ENCODE measurements at places on chromosomes 12 and 14. TPM values are rescaled to one million over a fixed set of nuclear protein-coding genes. Genes with fewer than 3 reads are reported as not detected.

DNA sequence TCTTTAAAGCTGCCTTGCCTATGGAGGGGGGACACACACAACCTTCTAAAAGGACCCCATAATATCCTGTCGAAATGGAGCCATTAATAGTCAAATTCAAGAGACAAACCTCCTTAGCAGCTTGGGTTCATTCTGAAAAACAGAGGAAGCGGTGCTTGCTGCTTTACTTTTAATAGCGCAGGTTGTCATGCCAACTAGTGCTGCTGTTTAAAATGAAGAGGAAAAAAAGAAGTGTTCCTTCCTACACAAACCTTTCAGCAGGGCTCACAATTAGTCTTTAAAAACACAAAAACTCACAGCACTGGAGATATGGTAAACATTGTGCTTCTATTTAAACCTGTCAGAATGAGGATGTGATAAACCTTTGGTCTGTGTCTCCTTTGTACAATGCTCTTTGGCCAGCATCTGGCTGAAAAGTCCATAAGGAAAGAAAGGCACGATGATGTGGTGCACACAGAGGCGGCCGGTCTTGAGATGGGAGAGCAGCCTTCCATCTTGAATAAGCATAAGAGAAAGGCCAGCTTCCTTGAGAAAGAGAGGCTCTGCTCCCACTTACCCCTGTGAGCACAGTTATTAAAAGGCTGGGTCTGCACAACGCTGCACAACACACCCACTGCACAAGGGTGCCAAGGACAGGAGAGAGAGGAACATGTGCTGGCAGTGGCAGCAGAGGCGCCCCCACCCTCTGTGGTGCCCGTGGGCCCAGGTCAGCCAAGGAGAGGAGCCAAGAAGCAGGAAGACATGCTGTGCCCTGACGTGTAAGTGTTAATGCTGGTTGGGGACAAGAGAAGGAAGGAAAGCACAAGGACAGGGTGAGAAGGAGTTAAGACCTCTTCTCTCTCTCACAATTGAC is 144.6 kb downstream of the TTC7B start:
- no peak for DNase-seq

The TPH2 gene
- total RNA-seq = not detected

DNA sequence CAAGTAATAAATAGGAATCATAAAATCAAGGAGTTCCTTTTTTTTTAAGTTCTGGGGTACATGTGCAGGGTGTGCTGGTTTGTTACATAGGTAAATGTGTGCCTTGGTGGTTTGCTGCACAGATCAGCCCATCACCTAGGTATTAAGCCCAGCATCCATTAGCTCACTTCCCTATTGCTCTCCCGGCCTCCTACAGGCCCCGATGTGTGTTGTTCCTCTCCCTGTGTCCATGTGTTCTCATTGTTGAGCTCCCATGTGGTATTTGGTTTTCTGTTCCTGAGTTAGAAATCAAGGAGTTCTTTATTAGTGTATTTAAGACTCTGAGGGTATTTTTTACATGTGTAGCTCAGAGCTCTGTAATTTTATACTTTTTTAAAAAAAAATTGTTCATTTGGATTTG is 86.0 kb downstream of the SCFD1 start:
- no peak for DNase-seq

DNA sequence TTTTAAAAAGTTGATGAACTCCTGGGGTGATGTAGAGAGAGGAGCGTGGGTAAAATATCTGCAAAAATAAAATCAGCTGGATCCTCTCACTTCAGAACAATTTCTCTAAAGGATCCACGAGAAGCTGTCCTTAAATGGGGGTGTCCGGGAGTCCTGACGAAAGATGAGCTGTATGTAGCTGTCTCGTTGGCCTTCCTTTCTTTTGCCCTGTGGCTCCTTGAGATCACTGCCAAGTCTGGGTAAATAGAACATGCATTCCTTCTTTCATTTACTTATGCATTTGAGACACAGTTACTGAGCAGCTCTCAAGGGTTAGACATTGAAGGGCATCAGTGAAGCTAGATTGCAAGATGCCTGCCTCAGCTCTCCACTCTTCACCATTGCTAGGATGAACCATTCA is 35.2 kb upstream of the TXNRD1 start:
- DNase-seq = no peak

DNA sequence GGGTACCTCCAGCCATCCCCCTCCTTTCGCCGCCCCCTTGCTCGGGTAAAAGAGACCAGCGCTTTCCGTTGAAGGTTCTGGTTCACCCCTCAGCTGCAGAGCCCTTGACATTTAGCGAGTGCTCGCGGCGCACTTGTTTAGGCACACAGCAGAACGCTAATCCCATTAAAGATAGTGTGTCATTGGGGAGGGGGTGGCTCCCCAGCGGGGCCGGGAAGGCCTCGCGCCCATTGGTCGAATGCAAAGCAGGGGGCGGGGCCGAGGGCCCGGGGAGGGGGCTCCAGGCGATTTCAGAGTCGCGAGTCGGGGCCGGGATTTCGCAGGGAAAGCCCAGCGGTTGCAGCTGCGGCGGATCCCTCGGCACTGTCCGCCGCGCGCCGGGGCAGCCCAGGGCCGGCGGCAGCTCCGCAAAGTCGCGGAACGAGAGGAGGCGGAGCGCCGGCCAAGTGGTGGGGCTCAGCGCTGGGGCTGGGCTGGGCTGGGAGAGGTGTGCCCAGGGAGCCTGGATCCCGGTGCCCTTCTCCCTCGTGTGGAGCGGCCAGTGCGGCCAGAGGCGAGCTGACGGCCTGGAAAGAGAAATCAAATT is 122.9 kb downstream of the TSPAN9 start:
- no peak for DNase-seq

GRCh38 chr12:51186465-51187085 is 13.6 kb upstream of the TFCP2 start:
- DNase-seq = no peak

The PMCH gene
- total RNA-seq = not detected

DNA sequence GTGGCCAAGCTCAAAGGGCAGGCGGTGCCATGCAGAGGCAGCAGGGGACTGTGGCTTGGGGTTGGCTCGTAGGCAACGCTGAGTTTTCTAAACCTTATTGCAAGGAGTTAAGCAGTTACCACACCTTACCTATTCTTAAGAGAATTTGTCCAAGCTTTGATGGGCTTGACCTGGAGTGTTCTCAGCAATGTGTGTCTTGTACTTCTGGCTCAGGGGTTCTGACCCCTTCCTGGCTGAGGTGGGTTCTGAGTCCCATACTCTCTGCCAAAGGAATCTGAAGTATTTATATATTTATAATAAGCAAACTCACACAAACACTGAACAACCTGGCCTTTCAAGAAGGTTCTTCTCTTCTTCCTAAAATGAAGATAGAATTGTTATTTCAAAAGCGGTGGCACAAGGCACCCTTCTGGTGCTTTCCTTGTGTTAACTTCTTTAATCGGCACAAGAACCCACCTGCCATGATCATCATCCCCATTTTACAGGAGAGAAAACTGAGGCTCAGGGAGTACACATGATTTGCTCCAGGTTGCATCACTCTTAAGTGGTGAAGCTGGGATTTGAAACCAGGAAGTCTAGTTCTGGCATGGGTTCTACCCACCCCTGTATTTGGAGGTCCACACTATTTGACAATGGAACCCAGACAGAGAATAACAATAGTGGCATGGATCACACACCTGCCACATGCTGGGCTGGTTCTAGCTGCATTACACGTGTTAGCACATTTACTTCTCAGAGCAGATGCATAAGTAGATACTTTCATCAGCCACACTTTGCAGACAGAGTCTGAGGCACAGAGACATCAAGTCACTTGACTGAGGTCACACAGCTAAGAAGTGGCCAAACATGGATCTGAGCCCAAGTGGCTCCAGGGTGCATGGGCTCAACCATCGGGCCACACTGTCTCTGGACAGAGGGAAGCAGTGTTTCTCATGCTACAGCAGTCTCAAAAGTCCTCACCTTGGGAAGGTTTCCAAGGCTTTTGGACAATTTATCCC is 224.0 kb downstream of the AACS start:
- no peak for DNase-seq

DNA sequence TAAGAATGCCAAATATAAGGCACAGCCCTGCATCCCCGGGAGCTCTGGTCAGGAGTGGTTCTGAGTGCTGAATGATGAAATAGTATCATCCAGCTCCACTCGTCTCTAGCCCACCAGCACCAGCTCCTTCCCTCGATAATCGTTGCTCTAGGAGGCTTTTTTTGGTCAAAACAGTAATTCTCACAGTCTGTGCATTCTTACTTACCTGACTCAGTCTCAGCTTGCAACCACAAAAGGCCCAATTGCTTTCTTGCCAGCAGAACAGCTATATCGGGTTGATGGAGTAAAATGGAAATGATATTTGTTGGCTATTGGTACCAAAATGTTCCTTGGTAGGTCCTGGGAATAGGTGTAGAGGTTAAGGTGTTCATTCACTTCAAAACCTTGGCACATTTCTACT is 94.8 kb downstream of the BMP4 start:
- DNase-seq = no peak

GRCh38 chr12:99911967-99912366 is 72.8 kb downstream of the ANKS1B start:
- DNase-seq = no peak

DNA sequence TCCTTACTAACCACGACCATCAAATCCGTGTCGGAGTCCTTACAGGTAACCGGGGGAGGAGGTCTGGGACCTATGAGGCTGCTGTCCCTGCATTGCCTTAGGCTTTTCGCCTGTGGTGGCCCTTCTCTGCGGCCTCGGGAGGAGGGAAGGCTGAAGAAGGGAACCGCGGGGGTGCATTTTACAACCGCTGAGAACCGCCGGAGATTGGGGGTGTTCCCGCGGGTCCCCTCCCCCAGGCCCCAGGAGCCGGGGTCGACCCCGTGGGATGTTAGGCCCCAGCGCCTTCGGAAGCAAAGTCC is 549 bp downstream of the GPHN start:
- no peak for DNase-seq

The NAA30 gene
- total RNA-seq = 17.8 TPM

DNA sequence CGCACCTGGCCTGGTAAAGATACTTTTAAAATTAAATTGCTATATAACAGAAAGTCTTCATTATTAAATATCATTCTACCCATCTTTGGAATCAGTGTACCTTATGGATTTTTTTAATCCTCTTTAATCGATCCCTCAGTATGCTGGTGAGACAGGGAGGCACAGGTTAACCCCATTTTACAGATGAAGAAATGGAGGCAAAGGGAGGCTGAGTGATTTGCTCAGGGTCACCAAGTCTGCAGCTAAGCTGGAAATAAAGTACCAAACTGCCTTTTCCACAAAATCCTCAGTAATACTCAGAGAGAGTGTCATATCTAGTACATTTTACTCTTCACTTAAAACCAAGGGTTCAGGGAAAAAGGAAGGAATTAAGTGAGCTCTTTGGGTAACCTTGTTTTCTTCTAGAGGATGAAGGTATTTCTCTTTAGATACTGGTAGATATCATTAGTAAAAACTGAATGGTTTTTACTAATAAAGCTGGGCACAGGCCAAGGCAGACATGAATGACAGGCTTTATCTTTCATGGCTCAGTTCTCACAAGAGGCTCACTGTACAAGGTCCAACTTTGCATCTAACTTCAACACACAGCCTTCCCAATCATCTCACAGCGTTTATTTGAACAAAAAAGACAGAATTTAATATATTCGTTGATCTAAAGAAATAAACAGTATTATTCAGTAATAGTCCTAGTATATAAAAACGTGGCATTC is 35.3 kb upstream of the TTC7B start:
- DNase-seq = no peak

GRCh38 chr14:37063467-37064240 is 108.8 kb downstream of the SLC25A21 start:
- DNase-seq = no peak

The P2RX2 gene
- not detected for total RNA-seq

- no peak for DNase-seq
Observed at GRCh38 chr12:83666690-83667089, 980.0 kb downstream of the TMTC2 start.

The MMP14 gene
- 222 TPM for total RNA-seq

GRCh38 chr12:128586451-128587029 is 237.2 kb downstream of the SLC15A4 start:
- no peak for DNase-seq

DNA sequence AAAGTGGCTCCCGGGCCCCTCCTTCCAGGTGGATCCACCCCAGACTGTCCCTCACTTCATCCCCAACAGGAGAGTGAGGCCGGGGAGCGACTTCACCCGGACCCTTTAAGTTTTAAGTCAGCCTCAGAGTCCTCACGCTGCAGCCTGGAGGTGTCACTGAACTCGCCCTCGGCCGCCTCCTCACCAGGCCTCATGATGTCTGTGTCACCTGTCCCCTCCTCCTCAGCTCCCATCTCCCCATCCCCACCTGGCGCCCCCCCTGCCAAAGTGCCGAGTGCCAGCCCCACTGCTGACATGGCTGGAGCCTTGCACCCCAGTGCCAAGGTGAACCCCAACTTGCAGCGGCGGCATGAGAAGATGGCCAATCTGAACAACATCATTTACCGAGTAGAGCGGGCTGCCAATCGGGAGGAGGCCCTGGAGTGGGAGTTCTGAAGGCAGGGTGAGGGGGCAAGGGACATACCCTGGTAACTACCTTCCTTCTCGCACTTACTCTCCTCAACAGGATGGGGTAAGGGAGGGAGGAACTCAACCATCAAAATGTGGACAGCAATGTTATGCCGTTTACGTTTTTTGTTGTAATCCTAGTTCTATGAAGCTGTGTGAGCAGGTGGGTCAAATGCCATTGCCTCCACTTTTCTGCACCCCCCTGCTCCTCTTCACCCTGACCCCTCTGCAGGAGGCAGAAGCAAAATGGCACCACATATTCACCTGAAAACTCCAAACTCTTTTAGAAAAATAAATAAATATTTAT is 20.8 kb downstream of the PHETA1 start:
- no peak for DNase-seq

DNA sequence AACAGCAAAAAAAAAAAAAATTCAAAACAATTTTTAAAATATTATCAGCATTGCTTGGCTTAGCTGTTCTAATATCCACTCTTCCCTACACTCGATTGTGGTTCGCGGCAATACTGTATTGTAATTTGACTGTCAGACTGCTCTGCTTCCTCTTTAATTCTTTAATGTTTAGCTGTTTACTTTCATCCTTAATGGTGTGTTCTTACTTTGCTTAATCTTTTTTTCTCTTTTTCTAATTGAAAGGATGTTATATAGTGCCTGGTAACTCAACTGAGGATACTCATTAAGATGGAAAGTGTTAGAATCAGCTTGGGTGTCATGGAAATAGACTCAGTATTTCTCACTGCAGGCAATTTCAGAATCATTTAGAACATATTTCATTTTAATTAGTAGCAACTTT is 2.0 kb downstream of the ANO4 start:
- DNase-seq = no peak

The TGM1 gene
- total RNA-seq = 3.0 TPM

The FBLN5 gene
- total RNA-seq = 241 TPM

GRCh38 chr12:74285773-74286172 is 251.9 kb upstream of the ATXN7L3B start:
- DNase-seq = no peak

DNA sequence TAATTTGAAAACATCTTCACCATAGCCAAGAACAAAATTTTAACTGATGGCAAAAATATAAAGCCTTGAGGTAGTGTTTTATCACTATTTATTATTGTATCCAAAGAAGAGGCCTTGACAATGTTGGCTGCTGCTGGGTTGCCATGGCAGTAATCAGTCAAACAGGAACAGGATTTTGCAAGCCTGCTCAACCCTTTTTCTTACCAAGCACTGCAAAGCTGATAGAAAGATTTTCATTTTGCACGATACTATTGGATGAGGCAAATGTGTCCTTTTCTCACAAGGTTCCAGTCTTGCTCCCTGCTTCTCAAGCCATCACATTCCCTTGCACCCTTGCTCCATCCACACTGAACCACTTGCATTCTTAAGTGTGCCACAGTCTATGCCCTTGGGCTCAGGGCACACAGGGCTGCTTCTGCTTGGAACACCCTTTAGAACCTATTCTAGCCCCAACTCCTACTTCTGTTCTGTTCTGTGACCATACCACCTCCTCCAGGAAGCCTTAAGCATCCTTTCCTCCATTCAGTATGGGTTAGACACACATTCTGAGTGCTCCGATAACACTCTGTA is 76.5 kb upstream of the AMIGO2 start:
- no peak for DNase-seq

Measured in mucosa of gallbladder (tissue), 1 donor.